ENCODE measurements at places on chromosomes 11 and 22. TPM values are rescaled to one million over a fixed set of nuclear protein-coding genes. Genes with fewer than 3 reads are reported as not detected.

- H3K36me3 ChIP-seq, result peaks cover 10% of the 10 kb centered on the region
- H3K4me1 ChIP-seq, result peaks cover 29% of the 10 kb centered on the region
- H3K27ac ChIP-seq, result no peak overlapping the region
- no peaks in the 10 kb centered on the region for H3K27me3 ChIP-seq
- no peak for DNase-seq
Measured at GRCh38 chr22:42695294-42695693, 25.4 kb downstream of the A4GALT start.

GRCh38 chr11:65386307-65387140, at the start of gene FRMD8:
FRMD8 (plus strand) TSS chr11:65386637; CDS start chr11:65387037, 400 bp downstream.
- H3K27ac ChIP-seq, result peak within 1 kb of the TSS; percentile 89
- peak; percentile 88 for DNase-seq
- no peaks in the 10 kb centered on the region for H3K27me3 ChIP-seq

DNA sequence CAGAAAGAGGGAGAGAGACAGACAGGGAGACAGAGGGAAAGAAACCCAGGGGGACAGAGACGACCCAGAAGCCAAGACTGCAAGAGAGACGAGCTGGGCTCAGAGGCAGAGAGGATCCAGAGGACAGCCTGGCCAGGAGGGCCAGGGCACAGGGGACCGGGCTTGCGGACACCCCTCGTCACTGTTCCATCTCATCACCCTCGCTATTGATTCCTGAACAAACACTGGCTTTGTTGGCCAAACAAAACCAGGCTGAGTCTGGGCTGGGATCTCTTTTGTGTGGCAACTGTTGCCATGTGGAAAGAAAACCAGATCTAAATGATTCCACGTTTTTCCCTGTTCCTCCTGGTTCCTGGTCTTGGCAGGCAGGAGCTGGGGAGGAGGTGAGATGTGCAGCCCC, 339.4 kb downstream of the MN1 start:
- H3K27ac ChIP-seq, result peak overlapping the region; percentile 1
- peak; percentile 33 for DNase-seq
- peaks cover 39% of the 10 kb centered on the region for H3K4me1 ChIP-seq
- H3K36me3 ChIP-seq, result no peaks in the 10 kb centered on the region
- no peak overlapping the region for H3K4me3 ChIP-seq
- no peaks in the 10 kb centered on the region for H3K27me3 ChIP-seq

DNA sequence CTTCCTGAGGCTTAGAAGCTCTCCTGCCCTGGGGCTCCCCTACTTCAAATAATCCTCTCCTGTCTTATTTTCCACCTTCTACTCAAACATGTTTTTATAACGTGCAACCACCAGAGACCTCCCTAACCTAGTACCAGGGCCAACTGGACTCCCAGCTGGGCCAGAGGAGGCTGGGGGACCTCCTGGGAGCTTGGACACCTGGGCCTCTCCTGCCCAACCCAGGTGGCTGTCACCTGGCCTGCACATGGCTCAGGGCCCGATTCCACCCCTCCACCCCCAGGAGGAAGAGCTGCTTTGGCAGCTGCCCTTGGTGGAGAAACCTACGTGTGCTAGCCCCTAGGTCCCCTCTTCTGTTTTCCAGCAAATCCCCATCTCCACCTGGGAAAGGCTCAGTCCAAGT, 105.2 kb downstream of the ABTB2 start:
- no peak overlapping the region for H3K27ac ChIP-seq
- H3K4me3 ChIP-seq, result no peak overlapping the region

DNA sequence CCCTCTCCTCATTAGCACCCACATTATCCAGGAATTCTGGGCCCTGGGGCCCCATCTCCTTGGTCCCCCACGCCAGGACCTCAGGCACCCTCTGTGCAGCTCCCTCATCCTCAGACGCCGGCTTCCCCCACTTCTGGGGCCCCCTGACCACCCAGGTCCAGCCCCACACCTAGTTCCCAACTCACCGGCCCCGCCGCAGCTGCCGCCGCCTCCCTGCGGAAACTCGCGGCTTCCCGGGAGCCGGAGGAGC, at the start of gene PCSK7:
Gene PCSK7 (minus strand): TSS at position 232 of the 250 bp plus-strand sequence. CDS start 2,229 bp downstream, outside the sequence.
- H3K4me3 ChIP-seq, result peak within 1 kb of the TSS; percentile 100
- peaks cover 34% of the 10 kb centered on the region for H3K36me3 ChIP-seq
- peak within 1 kb of the TSS; percentile 91 for H3K27ac ChIP-seq
- peaks cover 14% of the 10 kb centered on the region for H3K4me1 ChIP-seq
- no peaks in the 10 kb centered on the region for H3K27me3 ChIP-seq

DNA sequence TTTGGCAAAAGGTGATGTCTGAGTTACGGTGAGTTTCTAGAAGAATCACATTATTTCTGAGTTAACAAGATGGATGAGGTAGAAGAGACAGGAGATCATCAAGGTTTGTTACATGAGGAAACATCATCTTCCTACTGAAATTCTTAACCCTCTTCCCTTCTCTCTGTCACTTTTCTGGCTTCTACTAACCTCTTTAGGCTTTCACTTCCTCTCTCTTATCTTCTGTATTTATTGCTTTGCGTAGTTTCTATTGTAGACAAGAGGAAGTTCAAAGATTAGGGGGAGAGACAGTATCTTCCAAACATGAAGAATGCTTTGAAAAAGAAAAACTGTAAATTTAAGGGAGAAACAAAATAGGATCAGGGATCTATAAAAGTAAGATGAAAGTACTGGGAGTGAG, 75.4 kb downstream of the TRPC6 start:
- no peaks in the 10 kb centered on the region for H3K27me3 ChIP-seq
- no peaks in the 10 kb centered on the region for H3K36me3 ChIP-seq
- no peak for DNase-seq
- H3K27ac ChIP-seq, result no peak overlapping the region
- no peak overlapping the region for H3K4me3 ChIP-seq
- no peaks in the 10 kb centered on the region for H3K4me1 ChIP-seq

- no peak for DNase-seq
- peaks cover 98% of the 10 kb centered on the region for H3K27me3 ChIP-seq
- no peaks in the 10 kb centered on the region for H3K4me1 ChIP-seq
- no peak overlapping the region for H3K4me3 ChIP-seq
- H3K27ac ChIP-seq, result no peak overlapping the region
Measured at GRCh38 chr11:32382339-32383049, 52.8 kb downstream of the WT1 start.

DNA sequence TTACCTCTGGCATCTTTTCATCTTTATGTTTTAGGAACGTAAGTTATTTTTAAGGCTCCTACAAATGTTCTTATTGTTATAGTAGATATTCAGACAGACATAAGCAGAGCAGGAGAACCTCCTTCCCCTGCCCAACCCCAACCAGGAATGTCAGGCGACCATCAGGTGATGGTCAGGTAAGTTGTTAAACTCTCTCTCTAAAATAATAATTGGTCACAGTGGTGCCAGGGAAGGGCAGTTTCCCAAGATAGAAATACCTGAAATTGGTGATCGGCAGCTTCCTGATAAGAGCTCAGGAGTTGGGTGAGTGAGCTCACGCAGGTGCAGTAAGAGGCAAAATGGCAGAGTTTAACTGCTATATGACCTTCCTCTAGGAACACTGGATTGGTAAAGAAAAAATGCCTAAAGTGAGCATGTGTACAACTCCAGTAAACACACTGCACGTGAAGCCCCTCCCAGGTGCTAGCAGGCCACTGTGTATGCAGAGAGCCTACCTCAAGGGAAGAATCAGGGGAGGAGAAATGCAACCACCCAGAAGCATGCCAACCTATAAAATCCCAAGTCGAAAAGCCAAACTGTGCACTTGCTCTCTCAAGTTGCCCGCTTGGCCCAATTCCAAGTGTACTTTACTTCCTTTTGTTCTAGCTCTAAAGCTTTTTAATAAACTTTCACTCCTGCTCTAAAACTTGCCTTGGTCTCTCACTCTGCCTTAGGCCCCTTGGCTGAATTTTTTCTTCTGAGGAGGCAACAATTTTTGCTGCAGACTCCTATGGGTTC, 273.9 kb downstream of the SBF2 start:
- H3K36me3 ChIP-seq, result no peaks in the 10 kb centered on the region
- DNase-seq, result peak; percentile 54
- no peaks in the 10 kb centered on the region for H3K27me3 ChIP-seq
- peak overlapping the region; percentile 91 for H3K27ac ChIP-seq
- H3K4me3 ChIP-seq, result peak overlapping the region; percentile 62

GRCh38 chr11:120307476-120307875, 17.6 kb upstream of the TLCD5 start:
- peaks cover 43% of the 10 kb centered on the region for H3K4me1 ChIP-seq
- H3K27ac ChIP-seq, result no peak overlapping the region
- DNase-seq, result no peak
- H3K4me3 ChIP-seq, result no peak overlapping the region
- peaks cover 16% of the 10 kb centered on the region for H3K36me3 ChIP-seq

DNA sequence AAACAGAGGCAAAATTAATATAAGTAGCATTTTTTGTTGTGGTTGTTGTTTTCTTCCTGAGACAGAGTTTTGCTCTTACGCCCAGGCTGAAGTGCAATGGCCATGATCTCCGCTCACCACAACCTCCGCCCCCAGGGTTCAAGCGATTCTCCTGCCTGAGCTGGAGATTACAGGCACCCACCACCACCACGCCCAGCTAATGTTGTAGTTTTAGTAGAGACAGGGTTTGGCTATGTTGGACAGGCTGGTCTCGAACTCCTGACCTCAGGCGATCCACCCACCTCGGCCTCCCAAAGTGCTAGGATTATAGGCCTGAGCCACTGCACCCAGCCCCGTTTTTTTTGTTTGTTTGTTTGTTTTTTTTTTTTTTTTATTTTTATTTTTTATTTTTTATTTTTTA, 64.5 kb downstream of the MCHR1 start:
- H3K4me1 ChIP-seq, result no peaks in the 10 kb centered on the region
- no peaks in the 10 kb centered on the region for H3K36me3 ChIP-seq
- no peak overlapping the region for H3K4me3 ChIP-seq
- DNase-seq, result no peak
- no peak overlapping the region for H3K27ac ChIP-seq

DNA sequence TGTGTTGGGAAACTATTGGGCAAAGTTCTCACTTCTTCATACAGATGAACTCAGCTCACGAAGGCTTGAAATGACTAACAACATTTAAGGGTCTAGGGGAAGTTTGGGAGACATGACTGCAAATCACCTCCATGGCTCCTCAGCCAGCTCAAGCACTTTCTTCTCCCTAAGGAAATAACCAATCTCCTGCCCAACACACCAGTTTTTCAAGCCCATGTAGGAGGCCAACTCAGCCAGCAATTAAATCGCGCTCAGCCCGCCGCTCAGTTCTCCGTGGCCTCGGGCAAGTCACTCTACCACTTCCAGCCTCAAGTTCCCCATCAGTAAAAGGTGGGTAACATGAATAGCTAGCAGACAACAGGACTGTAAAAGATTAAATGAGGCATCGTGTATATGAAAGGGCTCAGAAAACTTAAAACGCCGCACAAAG, 796 bp downstream of the POLDIP3 start:
- H3K4me3 ChIP-seq, result peak overlapping the region; percentile 91
- DNase-seq, result no peak
- no peaks in the 10 kb centered on the region for H3K27me3 ChIP-seq
- peaks cover 69% of the 10 kb centered on the region for H3K36me3 ChIP-seq
- peak overlapping the region; percentile 100 for H3K27ac ChIP-seq
- H3K4me1 ChIP-seq, result peaks cover 58% of the 10 kb centered on the region

DNA sequence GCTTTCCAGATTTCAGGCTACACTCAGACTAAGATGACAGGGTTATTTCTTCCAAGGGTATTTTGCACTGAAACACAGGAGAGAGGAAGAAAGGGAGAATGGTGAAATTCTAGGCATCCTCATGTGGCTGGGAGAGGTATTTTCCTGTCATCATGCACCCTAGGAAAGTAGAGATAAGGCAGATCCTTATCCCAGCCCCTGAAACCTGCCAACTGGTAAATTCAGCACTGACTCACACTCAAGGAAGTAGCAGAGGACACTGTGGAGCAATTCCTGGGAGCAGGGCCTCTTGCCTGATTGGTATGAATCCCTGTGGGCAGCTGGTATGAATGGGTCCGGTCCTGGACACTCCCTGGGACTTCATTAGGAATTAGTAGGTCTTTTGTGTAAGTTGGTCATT, 37.6 kb upstream of the SLC5A1 start:
- peak; percentile 41 for DNase-seq
- H3K4me1 ChIP-seq, result peaks cover 11% of the 10 kb centered on the region
- no peaks in the 10 kb centered on the region for H3K36me3 ChIP-seq
- H3K27me3 ChIP-seq, result no peaks in the 10 kb centered on the region

DNA sequence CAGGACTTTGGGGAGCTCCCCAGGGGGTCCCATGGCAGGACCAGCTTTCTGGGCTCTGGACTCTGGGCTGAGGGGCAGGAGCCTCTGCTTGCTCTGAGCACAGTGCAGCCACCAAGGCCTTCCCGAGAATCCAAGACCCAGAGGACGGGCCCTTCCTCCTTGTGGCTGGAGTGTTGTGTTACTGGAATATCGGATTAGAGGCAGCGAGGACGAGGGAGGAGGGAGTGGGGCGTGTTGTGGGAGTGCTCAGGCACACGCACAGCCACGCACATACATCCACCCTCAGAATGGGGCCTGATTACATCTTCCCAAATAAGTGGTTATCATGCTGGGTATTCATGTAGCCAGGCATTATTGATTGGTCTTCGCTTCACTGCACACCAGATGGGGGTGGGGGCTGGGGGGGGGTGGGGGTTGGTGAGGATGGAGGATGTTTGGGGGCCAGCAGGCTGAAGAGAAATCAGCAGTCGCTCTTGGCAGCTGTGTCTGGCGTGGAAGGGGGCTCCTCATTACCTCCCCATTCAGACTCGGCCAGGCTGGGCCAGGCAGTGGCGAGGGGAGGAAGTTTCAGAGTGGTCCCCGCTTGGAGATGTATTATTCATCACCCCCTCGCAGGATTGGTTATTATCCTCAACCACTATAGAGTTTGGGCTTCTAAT, 120.9 kb downstream of the ST3GAL4 start:
- H3K4me1 ChIP-seq, result peaks cover 11% of the 10 kb centered on the region
- DNase-seq, result no peak
- H3K27me3 ChIP-seq, result no peaks in the 10 kb centered on the region
- no peak overlapping the region for H3K4me3 ChIP-seq
- H3K27ac ChIP-seq, result no peak overlapping the region

DNA sequence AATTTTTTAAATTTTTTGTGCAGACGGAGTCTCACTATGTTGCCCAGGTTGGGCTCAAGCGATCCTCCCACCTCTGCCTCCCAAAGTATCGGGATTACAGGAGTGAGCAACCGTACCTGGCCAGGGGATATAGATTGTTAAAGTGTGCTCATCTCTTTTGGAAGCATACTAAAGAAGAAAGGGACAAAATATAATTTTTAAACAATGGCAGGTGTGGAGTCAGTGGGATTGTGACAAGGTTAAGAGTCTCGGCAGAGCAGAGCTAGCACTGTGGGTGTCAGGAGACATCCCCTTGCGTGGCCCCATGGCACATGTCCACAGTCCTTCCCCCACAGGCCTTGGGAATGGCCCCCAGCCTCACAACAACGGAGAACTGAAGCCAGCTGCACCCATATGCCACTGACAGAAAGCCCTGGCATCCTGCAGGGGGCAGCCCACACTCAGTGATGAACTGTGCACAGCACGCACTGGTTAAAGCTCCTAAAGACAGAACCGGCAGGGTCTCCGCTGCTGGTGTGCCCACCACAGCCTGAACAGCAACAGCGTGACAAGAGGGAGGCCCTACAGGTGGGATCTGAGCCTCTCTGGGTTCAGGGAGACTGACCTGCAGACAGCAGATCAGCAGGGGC, 29.9 kb downstream of the SERPIND1 start:
- H3K4me3 ChIP-seq, result no peak overlapping the region
- peaks cover 60% of the 10 kb centered on the region for H3K36me3 ChIP-seq
- peak; percentile 57 for DNase-seq
- no peak overlapping the region for H3K27ac ChIP-seq

- no peak overlapping the region for H3K4me3 ChIP-seq
- peaks cover 8% of the 10 kb centered on the region for H3K4me1 ChIP-seq
- no peak for DNase-seq
- no peaks in the 10 kb centered on the region for H3K36me3 ChIP-seq
Measured at GRCh38 chr11:36753960-36754359, 155.9 kb upstream of the RAG2 start.

Gene GSTP1
- 838 TPM for total RNA-seq

Gene TRIM49
- total RNA-seq, result not detected

Gene MS4A6A
- not detected for total RNA-seq

Gene PRODH
- 1.5 TPM for total RNA-seq

Gene CENPM
- 69.3 TPM for total RNA-seq

Gene NOL12
- 26.8 TPM for total RNA-seq

Gene MS4A4E
- total RNA-seq, result not detected

Gene RBM4B
- 20.3 TPM for total RNA-seq
